ENCODE measurements at places on chromosomes 3 and 15.

GRCh38 chr3:14333621-14334020 lies 68.8 kb upstream of the SLC6A6 start:
- no peak for DNase-seq

DNA sequence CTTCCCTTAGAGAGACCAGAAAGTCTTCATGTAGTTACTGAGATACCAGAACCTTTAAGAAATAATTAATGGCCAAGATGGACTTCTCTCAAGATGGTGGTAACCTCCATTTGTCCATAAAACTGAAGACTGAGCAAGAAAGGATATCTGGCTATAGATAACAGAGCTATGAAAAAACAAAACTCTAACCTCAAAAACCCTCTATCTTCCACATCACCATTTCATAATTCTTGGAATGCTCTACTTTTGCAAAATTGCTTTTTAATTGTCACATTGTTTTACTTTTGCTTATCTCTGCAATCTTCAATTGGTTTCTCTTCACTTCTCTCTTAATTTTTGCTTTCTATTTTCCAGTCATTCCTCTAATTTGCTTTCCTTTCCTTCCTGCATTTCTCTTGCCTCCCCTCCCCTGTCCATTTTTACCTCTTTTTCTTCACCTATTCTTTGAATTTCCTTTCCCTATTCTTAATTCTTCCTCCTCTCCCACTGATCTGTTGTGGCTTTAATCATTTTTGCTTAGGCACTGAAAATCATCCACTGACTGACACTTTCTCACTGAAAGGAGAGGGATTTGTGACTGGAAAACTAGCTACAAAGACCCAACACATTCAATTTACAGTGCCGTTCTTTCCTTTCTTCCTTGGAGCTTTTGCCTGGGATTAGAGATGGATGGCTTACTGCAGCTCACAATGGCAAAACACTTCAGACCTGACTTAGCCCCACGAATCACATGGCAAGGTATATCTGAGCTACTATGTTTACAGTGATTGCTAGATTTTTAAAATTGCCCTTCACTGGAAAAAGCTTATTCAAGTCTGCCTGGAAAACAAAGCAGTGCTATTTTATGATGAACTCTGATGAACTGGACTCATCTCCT lies 242.8 kb downstream of the CHST2 start:
- no peak for DNase-seq

- no peak for DNase-seq
Observed at GRCh38 chr3:46209746-46210470, 1.8 kb upstream of the CCR1 start.

GRCh38 chr3:86949850-86950249 lies 41.1 kb downstream of the VGLL3 start:
- no peak for DNase-seq

- DNase-seq, result no peak
Observed at GRCh38 chr15:41238100-41238499, 7.0 kb downstream of the CHP1 start.

DNA sequence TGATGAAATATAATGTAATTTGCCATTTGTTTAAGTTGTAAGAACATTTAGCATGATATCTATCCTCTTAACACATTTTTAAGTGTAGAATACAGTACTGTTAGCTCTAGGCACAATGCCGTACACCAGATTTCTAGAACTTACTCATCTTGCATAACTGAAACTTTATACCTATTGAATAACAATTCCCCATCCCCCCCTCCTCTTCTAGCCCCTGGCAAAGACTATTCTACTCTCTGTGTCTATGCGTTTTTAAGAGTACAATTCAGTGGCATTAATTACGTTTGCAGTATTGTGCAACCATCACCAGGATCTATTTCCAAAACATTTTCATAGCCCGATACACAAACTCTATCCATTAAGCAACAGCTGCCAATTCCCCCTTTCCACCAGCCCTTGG lies 261.7 kb downstream of the PLOD2 start:
- DNase-seq, result no peak

GRCh38 chr3:79002465-79003372 lies 765.1 kb downstream of the ROBO1 start:
- DNase-seq, result no peak

GRCh38 chr15:89501646-89502045 lies 5.3 kb upstream of the RHCG start:
- DNase-seq, result no peak

GRCh38 chr15:34652726-34653033 lies 69.2 kb upstream of the GOLGA8B start:
- DNase-seq, result no peak

- DNase-seq, result no peak
Observed at GRCh38 chr3:87333393-87333892, 57.1 kb upstream of the POU1F1 start.

- no peak for DNase-seq
Observed at GRCh38 chr3:169658311-169658931, 5.1 kb downstream of the MECOM start.

GRCh38 chr3:11726146-11726545 lies 82.4 kb upstream of the VGLL4 start:
- DNase-seq, result no peak

- no peak for DNase-seq
Observed at GRCh38 chr3:38119248-38119544, 17.7 kb downstream of the ACAA1 start.

DNA sequence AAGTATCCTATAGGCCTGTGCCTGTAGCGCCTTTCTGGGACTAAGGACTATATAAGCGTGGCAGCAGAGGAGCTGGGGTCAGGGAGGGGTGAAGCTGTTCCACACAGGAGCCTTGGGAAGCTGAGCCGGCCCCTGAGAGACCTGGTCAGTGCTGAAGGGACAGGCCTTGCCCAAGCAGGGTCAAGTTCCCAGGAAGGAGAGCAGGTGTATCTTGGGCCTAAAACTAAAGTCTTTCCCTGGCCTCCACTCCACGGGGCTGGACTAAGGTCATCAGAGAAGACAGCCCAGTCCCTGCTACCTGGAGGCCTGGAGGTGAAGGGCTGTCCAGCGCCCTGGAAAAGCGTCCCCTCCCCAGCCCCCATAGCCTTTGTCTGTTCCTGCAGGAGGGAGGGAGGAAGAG lies 23.9 kb upstream of the NR2C2 start:
- DNase-seq, result no peak

- DNase-seq, result no peak
Observed at GRCh38 chr3:12929801-12930200, 88.4 kb upstream of the RPL32 start.

DNA sequence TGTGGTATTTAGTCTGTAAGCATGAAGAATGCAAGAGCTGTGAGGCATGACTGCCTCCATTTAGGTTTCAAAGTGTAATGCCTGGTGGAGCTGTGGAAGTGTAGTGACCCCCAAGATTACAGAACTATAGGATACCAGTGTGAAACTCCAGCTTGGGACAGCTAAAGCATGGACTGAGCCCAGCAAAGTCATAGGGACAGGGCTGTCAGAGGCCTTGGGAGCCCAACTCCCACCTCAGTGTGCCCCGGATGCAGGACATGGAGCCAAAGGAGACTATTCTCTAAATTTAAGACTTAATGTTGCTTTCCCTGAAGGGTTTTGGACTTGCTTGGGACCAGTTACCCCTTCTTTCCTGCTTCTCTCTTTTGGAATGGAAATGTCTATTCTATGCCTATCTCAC lies 10.8 kb downstream of the GPR15 start:
- DNase-seq, result no peak

DNA sequence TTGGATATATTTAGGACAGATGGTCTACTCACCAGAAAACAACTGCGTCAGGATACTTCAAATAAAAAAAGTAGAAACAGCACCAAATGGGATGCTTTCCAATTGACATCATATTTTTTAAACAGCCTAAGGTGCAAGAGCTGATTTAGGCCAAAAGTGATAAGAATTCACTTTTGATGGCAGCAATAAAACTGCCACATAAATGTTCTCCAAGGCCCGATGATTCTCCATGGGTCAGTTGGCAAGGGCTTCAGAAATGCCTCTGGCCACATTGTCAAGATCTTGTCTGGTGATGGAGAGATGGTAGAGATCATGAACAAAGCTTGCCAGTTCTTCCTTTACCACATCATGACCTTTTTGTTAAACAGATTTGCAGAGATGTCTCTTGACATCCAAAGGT lies 38.9 kb downstream of the LDHAL6B start:
- DNase-seq, result no peak

GRCh38 chr3:40191251-40191650 lies 118.3 kb upstream of the EIF1B start:
- DNase-seq, result no peak
